ENCODE measurements at places on chromosomes 16 and 17.

DNA sequence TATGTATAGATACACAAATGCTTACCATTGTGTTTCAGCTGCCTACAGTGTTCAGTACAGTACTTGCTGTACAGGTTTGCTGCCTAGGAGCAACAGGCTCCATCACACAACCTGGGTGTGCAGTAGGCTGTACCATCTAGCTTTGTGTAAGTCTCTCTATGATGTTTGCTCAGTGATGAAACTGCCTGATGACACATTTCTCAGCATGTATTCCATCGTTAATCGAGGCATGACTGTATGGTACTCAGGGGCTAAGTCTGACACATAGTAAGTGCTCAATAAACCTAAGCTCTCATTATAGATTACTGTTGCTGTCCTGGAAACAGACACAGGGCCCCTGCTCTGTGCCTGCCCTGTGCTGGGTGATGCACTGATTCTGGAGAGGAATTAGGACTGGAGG, 18.1 kb downstream of the KCNJ12 start:
- no peak for DNase-seq

GRCh38 chr16:965036-965395, 5.8 kb downstream of the LMF1 start:
- DNase-seq: no peak

DNA sequence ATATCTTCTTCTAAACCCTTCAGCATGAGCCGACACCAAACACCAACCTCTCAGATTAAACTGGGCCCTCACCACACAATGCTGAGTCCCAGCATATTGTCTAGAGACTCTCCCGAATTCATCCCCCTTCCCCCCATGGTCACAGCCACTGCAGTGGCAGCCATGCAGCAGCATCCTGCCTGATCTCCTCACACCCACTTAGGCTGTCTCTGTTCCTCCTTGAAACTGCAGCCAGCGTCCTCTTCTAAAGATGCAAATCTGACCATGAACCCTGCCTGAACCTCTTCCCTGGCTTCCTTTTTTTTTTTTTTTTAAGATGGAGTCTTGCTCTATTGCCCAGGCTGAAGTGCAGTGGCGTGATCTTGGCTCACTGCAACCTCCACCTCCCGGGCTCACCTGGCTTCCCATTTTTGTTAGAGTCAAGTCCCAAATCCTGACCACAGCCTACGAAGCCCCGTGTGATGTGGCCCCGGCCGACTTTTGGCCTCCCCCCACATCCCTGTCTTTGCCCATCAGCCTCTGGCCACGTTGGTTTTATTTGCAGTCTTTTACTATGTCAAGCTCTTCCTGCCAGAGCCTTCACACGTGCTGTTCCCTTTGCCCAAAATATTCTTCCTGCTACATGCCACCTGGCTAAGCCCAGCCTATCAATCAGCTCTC, 2.8 kb downstream of the FA2H start:
- no peak for DNase-seq

DNA sequence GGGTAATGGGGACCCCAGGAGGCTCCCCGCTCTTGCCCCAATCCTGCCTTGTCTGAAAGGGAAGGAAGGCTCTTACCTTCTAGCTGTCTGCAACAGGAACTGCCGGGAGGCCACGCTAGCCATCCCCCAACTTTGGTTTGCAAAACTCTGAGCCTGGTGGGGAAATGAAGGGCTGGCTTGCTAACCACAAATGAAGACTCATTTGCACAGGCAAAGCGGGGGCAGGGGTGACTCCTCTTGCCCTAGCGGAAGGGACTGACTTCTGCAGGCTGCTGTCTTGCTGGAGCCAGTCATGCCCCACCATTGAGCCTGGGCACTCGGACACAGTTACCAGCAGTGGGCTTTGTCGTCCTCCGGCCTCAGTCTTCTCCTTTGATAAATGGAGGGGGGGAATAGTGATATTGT, 52.6 kb downstream of the PLCG2 start:
- peak; percentile 4 for DNase-seq

DNA sequence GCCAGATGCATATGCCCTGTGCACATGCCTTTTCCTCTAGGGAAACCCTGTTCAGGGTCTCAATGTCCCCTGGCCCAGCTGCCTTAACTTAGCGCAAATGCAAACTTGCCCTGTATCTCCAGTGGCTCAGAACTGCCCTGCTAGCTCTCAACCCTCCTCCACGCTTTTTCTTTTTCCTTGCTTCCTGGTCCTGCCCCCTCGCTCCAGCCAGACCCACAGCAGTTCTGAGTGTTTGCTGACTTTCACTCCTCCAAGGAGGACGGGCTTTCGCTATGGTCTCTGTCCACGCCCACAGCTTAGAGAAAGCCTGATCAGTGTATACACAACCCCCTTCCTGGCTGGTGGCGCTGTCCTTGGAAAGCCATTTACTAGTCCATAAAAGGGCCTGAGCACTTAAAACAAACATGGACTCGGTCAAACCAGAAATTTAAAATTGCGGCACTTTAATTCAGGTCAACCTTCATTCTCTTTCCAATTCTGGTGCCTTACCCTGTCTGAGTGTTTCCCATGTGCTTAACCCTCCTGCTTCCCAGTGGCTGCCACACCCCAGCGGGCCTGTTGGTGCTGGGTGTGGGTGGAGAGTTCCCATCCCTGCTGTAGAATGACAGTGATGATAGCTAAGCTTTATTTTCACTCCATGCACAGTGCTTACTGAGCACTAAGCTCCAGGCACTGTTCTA, 15.6 kb upstream of the TMEM98 start:
- DNase-seq: no peak

DNA sequence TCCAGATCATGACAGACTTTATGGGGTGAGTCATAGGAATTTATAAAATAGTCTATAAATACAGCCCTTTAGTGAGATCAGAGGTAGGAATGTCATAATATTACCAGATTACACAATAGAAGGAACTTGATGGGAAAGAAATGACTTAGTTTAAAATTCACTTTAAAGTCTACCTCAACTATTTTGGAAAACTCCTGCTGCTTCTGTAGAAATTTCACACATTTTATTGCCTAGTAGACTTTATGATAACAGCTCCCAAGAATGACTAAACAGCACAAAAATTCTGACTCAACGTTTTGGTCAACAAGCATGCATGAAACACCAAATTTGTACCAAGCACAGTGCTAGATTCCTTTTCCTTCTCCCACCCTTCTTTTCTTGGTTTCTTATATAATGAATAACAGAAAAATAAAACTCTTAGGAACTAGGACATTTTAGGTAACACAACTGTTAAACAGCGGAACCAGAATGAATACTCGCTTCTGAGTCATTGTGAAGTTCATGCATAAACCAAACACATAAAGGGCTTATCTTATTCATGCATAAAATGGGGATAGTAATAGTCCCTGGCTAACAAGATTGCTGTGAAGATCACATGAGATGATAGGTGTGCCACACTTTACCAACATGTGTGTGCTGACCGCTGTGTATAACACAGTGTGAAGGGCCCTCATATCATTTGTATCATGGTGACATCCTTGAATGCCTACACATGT, 243.9 kb downstream of the CDH8 start:
- DNase-seq: no peak

DNA sequence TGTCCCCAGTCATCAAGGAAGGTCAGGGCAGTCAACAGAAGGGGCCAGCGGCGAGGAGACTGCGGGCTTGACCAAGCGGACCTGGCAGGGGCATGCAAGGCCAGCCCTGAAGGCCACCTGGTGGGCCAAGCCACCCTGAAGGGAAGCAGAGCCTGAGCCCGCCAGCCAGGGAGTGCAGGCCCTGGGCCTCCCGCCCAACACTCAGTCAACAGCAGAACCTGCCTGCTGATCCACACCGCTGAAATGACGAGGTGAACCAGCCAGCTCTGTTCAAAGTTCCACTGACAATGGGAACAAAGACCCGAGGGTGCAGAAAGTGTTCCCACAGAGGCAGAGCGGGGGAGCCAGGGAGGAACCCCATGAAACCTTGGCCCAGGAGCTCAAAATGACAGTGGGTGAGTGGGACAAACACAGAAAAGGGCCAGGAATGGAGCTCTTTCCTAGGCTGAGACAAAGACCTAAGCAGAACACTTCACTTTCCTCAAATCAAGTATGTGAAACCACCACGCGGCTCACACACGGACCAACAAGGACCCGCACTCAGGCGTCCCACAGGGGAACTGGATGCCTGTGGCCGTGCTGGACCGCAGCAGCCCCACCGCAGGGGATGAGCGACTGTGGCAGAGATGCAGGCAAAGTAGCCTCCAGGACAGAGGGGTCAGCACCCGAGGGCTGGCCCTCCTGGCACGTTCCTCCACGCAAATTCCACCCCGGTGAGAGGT, 12.0 kb downstream of the AXIN1 start:
- no peak for DNase-seq

DNA sequence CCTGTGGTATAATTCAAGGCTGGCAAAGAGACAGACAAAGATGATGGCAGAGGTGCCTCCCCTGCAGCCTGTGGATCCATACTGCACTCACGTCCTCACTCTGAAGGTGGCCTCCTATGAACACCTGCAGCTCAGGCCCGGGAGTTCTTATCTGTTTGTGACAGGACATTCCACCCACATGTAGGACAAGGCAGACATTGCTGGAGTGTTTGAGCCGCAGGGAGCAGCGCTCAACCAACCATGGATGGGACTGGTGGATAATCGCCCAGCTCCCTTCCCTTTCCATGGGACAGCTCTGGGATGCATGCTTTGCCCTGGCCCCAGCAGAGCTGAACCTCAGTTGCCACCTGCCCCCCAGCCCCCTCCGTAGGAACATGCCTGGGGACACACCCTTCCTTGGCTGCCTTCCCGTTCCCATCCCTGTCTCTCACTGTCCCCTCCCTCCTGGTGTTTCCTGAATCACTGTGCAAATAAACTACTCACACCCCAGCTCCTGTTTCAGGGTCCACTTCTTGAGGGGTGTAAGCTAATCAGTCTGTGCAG, 22.2 kb downstream of the ITPRIPL2 start:
- no peak for DNase-seq

DNA sequence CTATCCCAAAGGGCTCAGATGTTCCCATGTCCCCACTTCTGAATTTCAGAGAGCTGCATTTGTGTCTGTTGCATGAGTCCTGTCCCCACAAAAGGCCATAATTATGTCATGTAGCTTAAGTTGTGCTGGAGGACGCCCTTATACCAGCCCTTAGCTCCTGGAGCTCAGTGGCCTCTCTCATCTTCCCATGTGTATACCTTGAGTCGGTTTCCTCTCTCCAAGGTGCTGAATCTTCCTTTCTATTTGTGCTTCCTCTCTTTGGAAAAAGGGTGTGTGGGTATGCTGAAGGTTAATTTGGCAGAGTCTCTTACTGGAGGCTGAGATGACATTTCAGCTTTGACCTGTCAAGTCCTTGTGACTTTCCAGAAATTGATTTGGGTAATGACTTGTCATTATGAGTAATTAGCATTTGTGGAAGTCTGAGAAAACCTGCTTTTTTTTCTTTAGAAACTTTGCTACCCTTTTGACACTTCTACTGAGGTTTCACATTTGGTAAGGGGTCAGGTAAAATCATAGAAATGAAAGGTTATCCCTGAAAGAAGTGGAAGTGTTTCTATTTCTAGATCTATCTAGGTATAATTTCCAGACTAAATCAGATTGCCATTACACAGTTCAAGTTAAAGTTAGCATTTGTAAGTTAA, 185.4 kb downstream of the ABCC12 start:
- DNase-seq: no peak

- DNase-seq: no peak
Observed at GRCh38 chr17:4074831-4075495, 67.9 kb downstream of the ZZEF1 start.

GRCh38 chr16:59179446-59180082, 445.4 kb upstream of the GOT2 start:
- no peak for DNase-seq
